ENCODE measurements at places on chromosomes 3 and 15. TPM values are rescaled to one million over a fixed set of nuclear protein-coding genes. Genes with fewer than 3 reads are reported as not detected.

GRCh38 chr3:44988073-44988472 is 12.0 kb downstream of the EXOSC7 start:
- peaks cover 55% of the 10 kb centered on the region for H3K4me1 ChIP-seq
- H3K4me3 ChIP-seq: no peak overlapping the region
- DNase-seq: no peak
- H3K27ac ChIP-seq: no peak overlapping the region
- H3K27me3 ChIP-seq: no peaks in the 10 kb centered on the region

The RAD18 gene
- 38.3 TPM for total RNA-seq

The ADAMTS17 gene
- total RNA-seq: 5.0 TPM

GRCh38 chr3:129000742-129001100 is 383 bp upstream of the EFCC1 start:
- H3K27me3 ChIP-seq: peaks cover 50% of the 10 kb centered on the region
- DNase-seq: no peak
- peak overlapping the region; percentile 29 for H3K4me3 ChIP-seq

GRCh38 chr3:157166561-157166960 is 6.6 kb upstream of the CCNL1 start:
- no peak overlapping the region for H3K27ac ChIP-seq
- no peak overlapping the region for H3K4me3 ChIP-seq
- H3K27me3 ChIP-seq: no peaks in the 10 kb centered on the region
- peaks cover 9% of the 10 kb centered on the region for H3K36me3 ChIP-seq

DNA sequence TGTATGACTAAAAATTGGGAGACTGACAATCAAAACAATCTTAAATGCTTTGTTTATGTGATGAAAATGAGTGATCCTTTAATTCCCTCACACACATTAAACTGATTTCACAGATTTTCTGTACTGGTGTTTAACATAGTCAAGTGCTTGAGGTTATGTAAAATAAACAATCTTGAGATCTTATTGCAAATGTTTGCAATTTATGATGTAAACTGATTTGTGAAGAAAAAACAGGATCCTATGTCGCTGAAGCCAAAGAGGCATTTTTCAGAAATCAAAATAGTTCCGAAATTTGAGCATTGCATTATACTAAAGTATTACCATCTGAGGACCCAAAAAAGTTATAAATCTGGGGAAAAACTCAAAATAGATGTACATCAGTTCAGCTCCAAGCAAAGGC is 12.7 kb downstream of the SHOX2 start:
- H3K27me3 ChIP-seq: peaks cover 85% of the 10 kb centered on the region
- no peak overlapping the region for H3K4me3 ChIP-seq
- no peak overlapping the region for H3K27ac ChIP-seq
- H3K4me1 ChIP-seq: peaks cover 12% of the 10 kb centered on the region
- no peak for DNase-seq

The RASGRF1 gene
- total RNA-seq: not detected

- H3K4me1 ChIP-seq: no peaks in the 10 kb centered on the region
- DNase-seq: no peak
- no peak overlapping the region for H3K4me3 ChIP-seq
- no peak overlapping the region for H3K27ac ChIP-seq
Observed at GRCh38 chr15:84799511-84800187, 17.5 kb upstream of the ALPK3 start.

DNA sequence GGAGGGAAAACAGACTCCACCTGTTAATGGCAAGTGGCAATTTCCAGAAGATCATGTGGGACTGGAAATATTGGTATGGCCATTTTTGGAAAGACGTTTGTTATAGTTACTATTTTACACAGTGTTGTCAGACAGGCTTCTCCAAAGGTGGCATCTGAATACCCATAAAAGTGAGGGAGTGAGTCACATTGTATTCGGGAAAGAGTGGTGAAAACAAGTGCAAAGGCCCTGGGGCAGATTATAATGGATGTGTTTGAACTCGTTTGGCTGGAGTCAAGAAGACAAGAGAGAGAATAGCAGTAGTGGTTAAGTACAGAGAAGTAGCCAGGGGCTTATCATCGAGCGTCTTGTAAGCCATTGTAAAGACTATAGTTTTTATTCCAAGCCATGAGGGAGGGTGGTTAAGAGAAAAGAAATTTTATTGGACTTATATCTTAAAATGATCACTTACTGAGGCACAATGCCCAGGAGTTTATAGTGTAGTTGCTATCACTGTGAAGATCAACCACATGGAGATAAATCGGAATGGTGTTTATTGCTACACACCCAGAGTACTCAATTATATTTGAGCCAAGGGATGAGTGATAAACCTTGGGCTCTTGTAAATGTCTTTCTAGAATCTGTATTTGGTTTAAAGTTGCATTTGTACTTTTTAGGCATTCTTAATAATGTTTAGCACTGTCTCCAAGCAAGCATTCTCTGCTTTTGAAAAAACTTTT is 212.8 kb upstream of the KBTBD8 start:
- no peak for DNase-seq
- no peaks in the 10 kb centered on the region for H3K4me1 ChIP-seq
- peaks cover 5% of the 10 kb centered on the region for H3K27me3 ChIP-seq
- H3K4me3 ChIP-seq: no peak overlapping the region
- H3K27ac ChIP-seq: no peak overlapping the region
- H3K36me3 ChIP-seq: no peaks in the 10 kb centered on the region

DNA sequence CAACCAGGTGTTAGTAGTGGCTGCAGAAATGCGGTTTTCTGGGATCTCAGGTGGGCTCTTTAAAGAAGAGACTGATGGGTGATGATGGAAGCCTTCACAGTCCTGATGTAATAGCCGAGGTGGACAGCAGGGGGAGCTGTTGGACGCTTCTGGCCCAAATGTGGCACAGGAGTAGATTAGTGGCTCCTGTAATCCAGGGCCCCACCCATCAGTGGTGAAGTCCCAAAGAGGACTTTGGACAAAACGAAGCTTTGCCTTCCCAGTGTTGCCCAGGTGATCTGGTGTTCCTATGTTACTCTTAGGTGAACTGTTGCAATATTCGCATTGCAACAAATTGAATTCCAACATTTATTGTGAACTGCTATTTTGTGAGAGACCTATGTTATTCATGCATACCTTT is 31.8 kb upstream of the MYZAP start:
- no peaks in the 10 kb centered on the region for H3K36me3 ChIP-seq
- H3K27ac ChIP-seq: no peak overlapping the region
- no peak overlapping the region for H3K4me3 ChIP-seq
